AG20443 (cell line): ENCODE measurements at places on chromosomes 1 and 21.

GRCh38 chr1:209686322-209686721, 11.1 kb downstream of the G0S2 start:
- DNase-seq: no peak

GRCh38 chr1:233328142-233328921, 808 bp downstream of the MAP3K21 start:
- peak; percentile 26 for DNase-seq

DNA sequence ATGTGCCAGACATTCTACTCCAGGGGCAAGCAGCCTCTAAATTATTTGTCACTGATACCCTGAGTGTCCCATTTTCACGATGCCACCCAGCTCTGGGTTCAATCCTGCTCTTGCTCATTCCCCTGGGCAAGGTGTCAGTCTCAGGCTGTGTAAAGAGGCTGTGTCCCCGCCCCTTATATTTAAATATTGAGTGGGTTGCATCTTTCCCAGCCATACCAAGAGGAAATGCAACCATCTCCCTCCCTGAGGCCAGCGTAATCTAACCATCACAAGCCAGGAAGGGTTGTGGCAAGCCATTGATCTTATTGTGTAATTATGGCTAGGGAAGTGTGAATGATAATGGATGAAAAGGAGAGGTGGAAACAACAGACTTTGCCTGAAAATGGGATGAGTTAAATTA, 54.7 kb upstream of the CLDN14 start:
- no peak for DNase-seq

- no peak for DNase-seq
These were observed 1.9 kb upstream of the AK5 start for GRCh38 chr1:77279929-77280328.

DNA sequence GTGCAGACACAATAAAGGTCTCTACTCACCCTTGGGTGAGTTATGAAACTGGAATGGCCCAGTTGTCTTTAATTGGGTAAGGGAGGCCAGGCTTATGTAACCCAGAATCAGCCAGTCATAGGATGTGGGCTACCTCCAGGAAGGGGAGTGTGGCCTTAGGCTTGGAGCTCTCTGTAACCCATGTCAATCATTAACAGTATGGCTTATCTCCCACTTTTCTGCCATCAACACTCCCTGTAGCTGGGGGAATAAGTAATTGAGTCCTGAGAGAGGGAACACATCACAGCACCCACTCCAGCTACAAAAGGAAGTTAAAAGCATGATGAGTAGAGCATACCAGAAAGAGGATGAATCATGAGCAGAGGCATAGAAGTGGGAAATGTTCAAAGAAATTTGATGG, 327.0 kb upstream of the DUSP10 start:
- no peak for DNase-seq

- DNase-seq: peak; percentile 34
These were observed 641.2 kb downstream of the PTPRC start for GRCh38 chr1:199279872-199280645.

- no peak for DNase-seq
These were observed 264.7 kb downstream of the SPATA17 start for GRCh38 chr1:217895841-217896240.
